Activated T-helper 17 cell treated with anti-CD3 and anti-CD28 coated beads, Interleukin-2, amount 50 U/mL, for 72 hours (primary cell): ENCODE measurements at places on chromosomes 16 and 17. TPM values are rescaled to one million over a fixed set of nuclear protein-coding genes. Genes with fewer than 3 reads are reported as not detected.

GRCh38 chr16:54511222-54511731 lies 224.7 kb upstream of the IRX3 start:
- ATAC-seq, result no peak

DNA sequence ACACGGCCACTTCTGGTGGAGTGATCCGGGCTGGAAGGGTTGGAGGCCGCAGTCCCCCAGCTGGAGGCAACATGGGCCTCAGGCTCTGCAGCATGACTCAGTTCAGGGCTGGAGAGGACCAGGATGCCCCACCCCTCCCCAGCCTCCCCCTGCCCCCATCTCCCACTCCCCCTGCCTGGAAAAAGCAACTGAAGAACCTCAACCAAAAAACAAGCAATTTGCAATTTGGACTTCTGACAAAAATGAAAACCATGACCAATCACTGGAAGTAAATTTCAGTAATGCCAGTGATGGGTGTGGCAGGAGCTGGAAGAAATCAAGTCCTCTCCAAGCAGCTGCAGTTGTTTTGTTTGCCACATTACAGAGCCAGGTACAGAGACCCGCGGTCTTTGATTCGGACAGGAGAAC lies 6.6 kb upstream of the MIF4GD start:
- ATAC-seq, result no peak

GRCh38 chr16:9703731-9704130 lies 478.5 kb downstream of the GRIN2A start:
- no peak for ATAC-seq

- ATAC-seq, result peak; percentile 88
Measured at GRCh38 chr16:79076047-79076767, 524.3 kb downstream of the MAF start.

DNA sequence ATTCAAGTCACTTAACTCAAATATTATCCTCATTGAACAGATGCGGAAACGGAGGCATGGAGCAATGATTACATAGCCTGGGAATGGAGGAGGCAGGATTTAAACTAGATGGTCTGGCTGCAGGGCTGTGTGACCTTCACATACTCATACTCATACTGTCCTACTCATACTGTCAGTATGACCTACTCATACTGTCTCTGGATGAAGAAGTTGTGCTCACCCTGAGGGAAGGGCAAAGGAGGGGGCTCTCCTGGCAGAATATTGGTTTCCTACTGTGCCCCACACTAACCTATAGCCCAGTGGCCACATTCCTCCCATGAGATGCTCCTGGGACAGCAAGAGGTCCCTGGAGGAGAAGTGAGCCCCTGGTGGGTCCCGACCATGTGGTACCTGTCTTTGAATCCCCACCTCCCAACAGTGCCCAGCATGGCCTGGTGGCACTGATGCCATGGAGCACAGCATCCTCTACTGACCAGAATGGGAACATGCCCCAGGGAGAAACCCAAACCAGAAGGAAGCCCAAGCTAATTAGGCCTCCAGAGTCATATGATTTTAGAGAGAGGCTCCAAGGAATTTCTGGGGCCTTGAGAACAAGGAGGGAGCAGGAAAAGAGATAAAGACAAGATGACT lies 197.3 kb upstream of the SDK2 start:
- no peak for ATAC-seq

DNA sequence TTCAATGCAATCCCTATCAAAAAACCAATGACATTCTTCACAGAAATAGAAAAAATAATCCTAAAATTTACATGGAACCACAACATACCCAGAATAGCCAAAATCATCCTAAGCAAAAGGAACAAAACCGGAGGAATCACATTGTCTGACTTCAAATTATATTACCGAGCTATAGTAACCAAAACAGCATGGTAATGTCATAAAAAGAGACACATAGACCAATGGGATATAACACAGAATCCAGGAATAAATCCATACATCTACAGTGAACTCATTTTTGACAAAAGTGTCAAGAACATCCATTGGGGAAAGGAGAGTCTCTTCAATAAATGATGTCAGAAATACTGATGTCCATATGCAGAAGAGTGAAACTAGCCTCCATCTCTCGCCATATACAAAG lies 105.8 kb upstream of the CORO6 start:
- no peak for ATAC-seq

DNA sequence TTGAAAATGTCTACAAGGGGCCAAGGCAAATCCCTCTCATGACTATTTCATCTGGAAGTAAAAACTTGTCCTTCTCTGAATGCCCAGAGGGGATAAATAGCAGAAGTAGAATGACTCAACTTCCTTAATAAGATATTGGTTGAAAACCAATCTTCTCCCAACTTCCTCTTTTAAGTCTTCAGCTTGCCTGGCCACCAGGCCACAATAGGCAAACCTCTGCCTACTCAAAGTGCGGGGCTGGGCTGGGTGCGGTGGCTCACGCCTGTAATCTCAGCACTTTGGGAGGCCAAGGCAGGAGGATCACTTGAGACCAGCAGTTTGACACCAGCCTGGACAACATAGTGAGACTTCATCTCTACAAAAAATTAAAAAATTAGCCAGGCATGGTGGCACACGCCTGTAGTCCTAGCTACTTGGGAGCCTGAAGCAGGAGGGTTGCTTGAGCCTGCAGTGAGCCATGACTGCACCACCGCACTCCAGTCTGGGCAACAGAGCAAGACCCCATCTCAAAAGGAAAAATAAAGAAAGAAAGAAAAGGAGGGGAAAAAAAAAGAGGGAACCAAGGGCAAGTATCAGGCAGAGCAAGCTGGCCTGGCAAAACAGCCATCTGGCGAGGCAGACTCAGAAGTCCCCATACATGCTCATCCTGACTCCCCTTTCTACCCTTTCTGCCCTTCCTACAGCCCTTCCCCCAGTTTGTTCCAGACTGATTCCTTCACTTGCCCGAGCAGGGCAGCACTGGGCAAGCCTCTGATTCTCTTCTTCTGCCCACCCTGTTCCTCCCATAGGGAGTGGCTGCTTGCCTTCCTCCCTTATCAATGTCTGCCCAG lies 20.6 kb downstream of the MAP3K14 start:
- ATAC-seq, result peak; percentile 48

GRCh38 chr17:48611213-48611612 lies 396 bp upstream of the HOXB7 start:
- ATAC-seq, result peak; percentile 15

GRCh38 chr16:86337581-86338402 lies 172.5 kb upstream of the FOXF1 start:
- ATAC-seq, result no peak

DNA sequence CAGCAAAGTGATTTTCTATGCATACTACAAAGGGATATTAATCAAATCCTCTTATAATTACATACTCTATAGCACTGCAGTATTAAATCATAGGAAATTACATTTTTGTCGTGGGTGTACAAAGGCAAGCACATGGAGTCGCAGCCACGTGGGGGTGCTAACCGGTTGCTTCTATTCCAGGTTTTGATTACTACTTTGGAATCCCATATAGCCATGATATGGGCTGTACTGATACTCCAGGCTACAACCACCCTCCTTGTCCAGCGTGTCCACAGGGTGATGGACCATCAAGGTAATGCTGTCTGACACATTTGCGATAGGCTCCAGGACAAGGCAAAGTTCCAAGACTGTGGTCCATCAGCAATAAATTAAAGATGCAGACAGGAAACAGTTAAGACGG lies 60.1 kb downstream of the ARSG start:
- ATAC-seq, result no peak

- ATAC-seq, result no peak
Measured at GRCh38 chr16:52535076-52535475, 11.9 kb downstream of the TOX3 start.

DNA sequence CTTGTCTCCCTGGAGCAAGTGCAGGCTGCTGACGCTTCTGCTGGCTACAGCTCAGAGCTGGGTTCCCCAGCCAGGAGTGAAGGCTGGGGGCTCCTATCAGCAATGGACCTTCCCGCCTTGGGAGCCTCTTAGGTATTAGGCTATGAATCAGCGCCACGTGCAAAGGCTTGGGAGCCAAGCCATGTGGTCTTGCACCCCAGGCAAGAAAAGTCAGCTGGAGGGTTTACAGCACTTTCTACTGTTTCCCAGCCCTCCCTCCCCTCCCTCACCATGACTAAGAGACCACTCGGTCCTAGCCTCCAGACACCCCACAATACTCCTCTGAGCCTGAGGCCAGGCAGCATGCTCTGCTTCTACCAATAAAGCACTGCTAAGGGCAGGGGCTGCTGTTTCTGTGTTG lies 12.3 kb downstream of the EPX start:
- ATAC-seq, result no peak

DNA sequence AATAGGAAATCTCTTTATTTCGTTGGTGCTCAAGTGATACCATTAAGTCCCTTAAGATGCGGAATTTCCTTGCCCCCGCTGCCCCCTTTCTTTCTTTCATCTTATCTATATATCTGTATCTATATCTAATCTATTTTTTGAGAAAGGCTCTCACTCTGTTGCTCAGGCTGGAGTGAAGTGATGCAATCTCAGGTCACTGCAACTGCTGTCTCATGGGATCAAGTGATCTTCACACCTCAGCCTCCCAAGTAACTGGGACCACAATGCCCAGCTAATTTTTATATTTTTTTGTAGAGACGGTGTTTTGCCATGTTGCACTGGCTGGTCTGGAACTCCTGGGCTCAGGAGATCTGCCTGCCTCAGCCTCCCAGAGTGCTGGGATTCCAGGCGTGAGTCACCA lies 693.5 kb downstream of the WWOX start:
- ATAC-seq, result no peak

DNA sequence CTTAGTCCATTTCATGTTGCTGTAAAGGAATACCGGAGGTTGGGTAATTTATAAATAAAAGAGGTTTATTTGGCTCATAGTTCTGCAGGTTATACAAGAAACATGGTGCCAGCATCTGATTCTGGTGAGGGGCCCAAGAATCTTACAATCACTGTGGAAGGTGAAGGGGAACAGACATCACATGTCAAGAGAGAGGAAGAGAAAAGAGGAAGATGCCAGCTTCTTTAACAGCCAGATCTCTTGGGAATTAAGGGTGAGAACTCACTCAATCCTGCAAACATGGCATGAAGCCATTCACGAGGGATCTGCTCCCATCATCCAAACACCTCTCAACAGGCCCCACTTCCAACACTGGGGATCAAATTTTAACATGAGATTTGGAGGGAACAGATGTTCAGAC lies 49.5 kb downstream of the BMERB1 start:
- no peak for ATAC-seq

GRCh38 chr17:74521701-74522201 lies 9.5 kb downstream of the CD300LB start:
- ATAC-seq, result no peak

DNA sequence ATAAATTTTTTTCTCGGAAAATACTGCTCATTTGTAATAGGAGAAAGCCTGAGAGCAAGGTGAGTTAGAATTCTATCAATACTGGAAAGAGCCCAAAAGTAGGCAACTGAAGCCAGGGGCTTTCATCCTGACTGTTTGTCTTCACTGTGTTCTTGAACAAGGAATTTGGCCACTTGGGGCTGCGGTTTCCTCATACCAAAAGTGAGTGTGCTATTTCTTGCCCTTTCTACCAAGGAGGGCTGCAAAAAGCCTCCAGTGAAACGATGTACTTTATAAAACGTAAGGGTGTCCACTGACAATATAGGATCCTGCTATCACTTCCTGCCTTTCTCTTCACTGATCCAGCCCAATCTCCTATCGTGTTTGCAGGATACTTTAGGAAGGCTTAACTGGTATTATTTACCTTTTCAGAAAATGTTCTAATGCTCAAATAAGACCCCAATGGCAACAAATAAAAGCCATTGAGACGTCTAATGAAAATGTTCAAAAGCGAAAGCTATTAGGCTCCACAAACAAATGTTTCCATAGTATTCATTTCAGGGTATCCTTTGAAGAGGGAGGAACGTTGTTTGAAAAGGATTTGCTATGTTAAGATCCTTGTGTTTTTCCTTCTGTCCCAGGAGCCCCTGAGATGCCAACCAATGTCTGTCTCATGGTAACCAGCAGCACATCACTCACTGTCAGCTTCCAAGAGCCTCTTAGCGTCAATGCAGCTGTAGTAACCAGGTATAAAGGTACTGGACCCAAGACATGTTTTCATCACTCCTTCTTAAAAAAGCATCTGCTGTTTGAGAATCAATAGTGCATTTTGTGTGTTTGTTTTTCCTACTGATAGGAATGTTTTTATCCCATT lies 219.3 kb upstream of the NOG start:
- ATAC-seq, result no peak

DNA sequence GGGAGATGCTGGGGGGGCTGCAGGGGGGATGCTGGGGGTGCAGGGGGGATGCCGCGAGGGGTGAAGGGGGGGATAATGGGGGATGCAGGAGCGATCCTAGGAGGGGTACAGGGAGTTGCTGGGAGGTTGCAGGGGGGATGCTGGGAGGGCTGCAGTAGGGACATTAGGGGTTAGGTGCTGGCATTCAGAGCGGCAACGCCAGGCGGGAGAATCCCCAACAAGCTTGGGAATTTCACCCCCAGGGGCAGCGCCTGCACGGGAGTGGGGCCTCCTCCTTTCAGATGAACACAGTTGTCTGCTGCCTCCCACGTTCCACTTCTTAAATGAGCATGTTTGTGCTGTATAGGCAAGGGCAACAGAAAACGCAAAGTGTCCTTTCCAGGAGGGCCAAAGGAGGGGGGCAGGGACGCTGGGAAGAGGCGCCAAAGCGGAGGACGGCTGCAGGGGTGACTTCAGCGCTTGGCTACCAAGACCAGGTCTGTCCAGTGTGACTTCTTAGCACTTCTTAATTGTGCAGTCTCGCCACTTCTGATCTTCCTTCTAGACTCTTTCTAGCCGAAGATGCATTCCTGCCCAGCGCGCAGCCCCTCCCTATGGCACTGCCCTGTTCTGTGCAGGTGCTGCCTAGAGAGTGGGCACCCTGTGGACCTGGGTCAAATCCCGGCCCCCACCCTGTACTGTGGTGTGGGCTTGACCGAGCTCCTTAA lies 2.0 kb upstream of the SLC6A4 start:
- no peak for ATAC-seq

GRCh38 chr17:27986805-27987684 lies 55.4 kb upstream of the NLK start:
- ATAC-seq, result no peak

- no peak for ATAC-seq
Measured at GRCh38 chr16:8971416-8971815, 7.7 kb upstream of the USP7 start.

GRCh38 chr17:71741836-71742235 lies 379.0 kb upstream of the SOX9 start:
- no peak for ATAC-seq

The CCL23 gene
- not detected for total RNA-seq

The KRTAP9-4 gene
- not detected for total RNA-seq

The EVPLL gene
- total RNA-seq, result not detected

The TBC1D3E gene
- not detected for total RNA-seq

The PABPN1L gene
- total RNA-seq, result not detected

The TP53TG3B gene
- not detected for total RNA-seq

The UBN1 gene
- total RNA-seq, result 38.3 TPM
